HS-27A (cell line): ENCODE measurements at places on chromosomes 4 and X.

DNA sequence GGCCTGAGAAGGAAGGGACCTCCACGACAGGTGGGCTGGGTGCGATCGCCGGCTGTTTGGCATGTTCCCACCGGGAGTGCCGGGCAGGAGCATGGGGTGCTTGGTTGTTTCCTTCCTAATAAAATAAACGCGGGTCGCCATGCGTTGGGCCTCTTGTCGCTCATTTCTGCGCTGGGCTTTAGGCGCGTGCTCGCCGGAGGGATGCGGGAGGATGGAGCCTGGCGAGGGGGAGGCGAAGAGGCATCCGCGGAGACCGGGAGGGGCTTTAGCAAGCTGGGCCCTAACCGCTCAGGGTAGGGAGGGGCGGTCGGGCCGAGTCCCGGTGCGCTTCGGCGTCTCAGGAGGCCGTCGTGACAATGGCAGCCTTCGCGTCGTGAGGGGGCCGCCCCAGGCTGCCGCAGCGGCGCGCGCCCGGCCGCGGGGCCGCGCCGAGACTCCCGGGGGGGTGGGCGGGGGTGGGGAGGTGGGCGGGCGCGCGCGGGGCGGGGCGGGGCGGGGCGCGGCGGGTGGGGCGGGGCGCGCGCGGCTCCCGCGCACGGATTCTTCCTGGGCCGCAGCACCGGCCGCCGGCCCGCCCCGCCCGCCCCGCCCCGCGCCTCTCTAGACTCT lies 476 bp upstream of the GDI1 start:
- no peak for DNase-seq

- DNase-seq, result no peak
Measured at GRCh38 chrX:31483336-31483735, 411.5 kb upstream of the FTHL17 start.

GRCh38 chr4:17618926-17619325 lies 4.5 kb downstream of the MED28 start:
- no peak for DNase-seq

DNA sequence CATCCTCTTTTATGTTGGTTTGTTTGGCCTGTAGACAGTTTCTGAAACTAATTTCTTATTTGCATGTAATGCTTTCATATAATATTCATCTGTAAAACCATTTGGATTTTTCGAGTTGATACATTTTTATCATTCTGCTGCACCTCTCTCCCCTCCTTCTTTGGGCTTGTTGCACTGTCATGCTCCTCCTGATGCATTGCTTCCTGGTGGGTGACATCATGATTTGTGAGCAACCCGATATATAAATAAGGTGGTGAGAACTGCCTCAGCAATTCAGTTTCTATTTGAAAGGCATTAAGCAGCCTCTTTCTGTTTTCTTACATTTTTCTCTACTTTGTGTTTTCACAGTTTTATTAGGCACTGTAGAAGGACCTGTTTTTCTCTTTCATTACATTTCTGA lies 515.7 kb downstream of the RPA4 start:
- DNase-seq, result no peak

GRCh38 chr4:25904748-25905082 lies 9.3 kb upstream of the SMIM20 start:
- no peak for DNase-seq

- DNase-seq, result no peak
Measured at GRCh38 chr4:69078852-69079251, 17.4 kb upstream of the UGT2B7 start.

GRCh38 chr4:105569866-105570236 lies 17.4 kb downstream of the ARHGEF38 start:
- no peak for DNase-seq

GRCh38 chrX:49230500-49231232 lies 2.5 kb downstream of the CACNA1F start:
- DNase-seq, result no peak

DNA sequence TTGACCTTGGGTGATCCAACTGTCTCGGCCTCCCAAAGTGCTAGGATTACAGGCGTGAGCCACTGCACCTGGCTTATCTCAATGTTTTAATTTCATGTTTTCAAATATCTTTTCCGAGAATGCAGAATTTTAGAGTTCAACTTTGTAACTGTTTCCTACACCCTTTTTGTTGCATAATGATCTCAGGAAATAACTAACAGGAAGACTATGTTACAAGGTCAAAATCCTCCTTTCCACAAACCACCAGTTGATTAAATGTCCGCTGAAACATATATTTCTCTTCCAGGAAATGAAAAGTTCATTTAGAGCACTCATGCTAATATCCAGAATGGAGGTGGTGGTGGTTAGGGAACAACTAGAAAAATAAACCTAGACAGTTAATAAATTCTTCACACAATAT lies 377.8 kb downstream of the PPP4R3C start:
- DNase-seq, result no peak

DNA sequence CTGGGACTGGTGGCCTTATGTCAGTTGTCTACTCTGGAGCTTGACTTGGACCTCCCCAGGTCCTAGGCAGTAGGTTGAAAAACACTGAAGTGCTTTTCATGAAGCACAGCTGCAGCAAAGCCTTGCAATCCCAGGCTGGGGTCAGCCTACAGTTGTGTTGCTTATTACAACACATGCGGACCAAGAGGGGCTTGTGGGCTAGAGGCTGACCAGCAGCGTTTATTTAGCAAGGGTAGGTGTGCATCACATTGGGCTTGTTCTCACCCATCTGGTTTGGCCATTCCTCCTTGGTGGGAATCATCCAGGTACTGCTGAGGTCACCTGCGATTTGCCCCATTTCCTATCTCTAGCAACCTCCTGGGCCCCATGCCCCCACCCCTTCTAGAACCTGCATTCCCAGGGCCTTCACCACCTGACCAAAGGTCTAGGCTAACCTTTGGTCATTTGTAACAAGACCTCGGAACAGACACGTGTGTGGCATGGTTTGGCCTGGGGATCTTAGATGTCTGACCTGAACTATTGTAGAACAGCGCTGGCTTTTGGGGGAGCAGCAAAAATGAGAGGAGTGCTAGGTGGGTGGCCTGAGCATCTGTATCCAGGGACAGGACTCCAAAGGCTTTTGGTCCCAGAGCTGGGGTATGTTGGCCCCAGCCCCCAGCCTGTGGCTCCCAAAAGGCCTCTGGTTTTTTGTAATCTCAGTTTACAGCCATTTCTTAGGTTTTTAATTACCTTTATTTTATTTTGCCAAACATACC lies 3.0 kb downstream of the RPL10 start:
- no peak for DNase-seq

- no peak for DNase-seq
Measured at GRCh38 chrX:77446029-77446585, 1.1 kb upstream of the FGF16 start.

DNA sequence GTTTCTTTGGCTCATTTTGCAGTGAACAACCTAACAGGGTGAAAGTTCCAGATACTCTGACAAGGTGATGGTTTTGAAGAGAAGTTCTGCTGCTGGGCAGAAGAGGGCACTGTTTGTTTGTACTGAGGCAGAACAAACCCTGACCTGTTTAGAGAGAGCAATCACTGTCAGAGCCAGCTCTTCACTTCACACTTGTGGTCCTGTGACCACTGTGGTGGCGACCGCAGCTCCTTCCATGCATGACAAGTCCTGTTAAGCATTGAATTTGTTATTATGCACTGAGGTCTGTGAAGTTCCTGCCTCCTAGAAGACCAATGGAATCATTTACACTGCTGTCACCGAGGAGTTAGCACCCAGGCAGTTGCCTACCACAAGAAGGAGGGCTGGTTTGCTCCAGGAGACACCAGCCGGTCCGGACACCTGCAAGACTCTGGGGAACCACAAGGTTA lies 86.6 kb downstream of the ZNF330 start:
- DNase-seq, result peak; percentile 45

- no peak for DNase-seq
Measured at GRCh38 chrX:53186351-53186750, 38.7 kb downstream of the KDM5C start.

DNA sequence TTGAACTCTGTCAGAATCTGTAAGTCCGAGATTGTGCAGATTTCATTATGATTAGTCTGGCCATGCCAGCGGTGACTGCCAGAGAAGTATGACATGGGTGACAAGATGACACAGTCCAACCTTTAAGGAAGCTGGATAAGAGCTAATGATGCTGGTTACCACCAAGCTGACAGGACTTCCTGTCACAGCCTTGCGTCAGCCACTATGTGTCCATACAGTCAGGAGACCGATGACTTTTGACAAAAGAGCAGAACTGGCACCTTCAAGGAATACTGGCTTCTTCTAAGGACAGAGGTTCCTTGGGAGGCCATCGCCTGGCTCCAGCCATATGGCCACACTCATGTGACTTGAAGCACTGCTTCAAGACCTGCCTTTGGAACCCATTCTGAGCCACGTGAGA lies 67.2 kb upstream of the TFDP3 start:
- DNase-seq, result no peak

DNA sequence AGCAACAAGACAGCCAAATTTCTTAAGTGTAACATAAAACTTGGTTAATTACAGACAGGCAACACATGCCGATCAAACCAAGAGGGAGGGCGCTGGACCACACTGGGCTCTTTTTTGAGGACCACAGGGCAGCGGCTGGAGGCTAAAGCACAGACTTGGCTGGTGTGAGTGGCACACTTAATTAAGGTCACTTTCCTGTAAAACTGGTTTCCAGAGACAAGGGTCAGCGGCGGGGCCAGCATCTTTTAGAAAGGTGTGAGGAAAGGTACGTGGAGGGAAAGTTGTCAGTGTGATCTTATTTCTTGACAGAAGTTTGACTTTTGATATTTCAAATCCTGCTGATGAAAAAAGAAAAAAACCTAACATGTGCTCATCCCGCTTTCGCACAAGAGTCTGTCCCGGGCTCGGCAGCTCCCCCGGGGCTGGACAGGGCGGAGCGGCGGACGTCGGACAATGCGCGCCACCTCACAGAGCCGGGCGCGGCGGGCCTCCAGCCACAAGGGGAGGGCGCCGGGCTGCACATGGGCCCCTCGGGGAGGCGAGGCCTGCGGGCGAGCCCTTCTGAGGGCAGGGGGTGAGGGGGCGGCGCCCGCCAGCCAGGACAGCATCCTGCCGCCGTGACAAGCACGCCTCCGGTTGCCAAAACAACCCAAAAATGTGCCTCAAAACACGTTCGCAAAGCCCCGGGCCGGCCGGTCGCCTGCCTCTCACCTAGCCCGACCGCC lies 660 bp upstream of the HSPA4L start:
- DNase-seq, result peak; percentile 24

- DNase-seq, result no peak
Measured at GRCh38 chrX:47481160-47481559, 1.9 kb downstream of the ZNF41 start.

DNA sequence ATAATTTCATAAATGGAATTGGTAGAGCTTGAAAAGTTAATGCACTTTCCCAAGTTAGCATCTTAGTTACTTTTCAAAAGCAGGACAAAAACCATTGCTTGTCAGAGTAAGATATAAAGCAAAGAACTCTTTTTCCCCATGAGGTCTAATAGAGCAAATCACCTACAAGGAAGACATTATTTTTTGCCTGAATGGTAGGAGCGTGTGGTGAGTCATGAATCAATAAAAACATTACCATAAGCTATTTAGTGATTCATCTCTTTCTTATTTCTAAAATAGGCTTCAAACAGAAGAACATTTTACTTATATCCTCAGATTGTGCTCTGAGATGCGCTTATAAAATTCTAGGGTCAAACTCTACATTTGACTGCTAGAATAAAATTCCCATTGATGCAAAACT lies 109.4 kb upstream of the GPRIN3 start:
- DNase-seq, result no peak

- DNase-seq, result no peak
Measured at GRCh38 chrX:124421898-124422655, 75.7 kb downstream of the SH2D1A start.

- no peak for DNase-seq
Measured at GRCh38 chrX:17007134-17007768, 60.8 kb downstream of the REPS2 start.

- no peak for DNase-seq
Measured at GRCh38 chr4:4866866-4867374, 7.5 kb downstream of the MSX1 start.

DNA sequence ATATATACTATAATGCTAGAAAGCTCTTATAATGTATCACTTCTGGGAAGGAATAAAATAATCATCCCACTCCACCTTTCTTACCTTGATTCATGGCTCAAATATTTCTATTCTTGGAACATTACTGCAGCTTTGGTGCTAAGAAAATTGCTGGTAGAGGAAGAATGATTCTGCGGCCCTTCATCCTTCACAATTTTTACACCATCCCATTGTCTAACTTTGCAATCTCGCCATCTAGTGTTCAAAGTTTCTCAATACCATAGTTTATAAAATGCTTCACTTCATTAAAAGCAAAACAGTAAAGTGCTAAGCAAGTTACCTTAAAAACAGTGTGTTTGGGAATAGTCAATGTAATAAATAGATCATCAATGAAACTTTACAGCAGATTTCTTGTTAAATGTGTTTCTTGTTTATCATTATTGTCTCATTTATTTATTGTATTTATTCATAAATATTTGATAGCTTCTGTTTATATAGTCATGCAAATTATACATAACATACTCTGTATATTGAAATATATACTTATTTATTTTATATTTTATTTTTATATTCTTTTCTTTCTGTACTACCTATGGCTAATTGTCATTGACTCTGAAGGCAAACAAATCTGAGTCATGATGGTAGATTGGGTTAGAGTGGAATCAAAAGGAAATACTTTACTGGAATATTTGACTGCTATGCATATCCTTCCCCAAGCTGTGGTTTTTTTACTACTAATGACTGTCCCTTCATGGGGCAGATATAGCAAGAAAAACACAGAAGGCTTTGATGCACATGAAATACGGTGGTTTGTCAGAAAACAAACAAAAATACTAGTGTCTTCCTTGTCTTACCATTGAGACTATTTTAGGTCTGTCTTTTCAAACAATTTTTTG lies 390.7 kb downstream of the MAPK10 start:
- no peak for DNase-seq

GRCh38 chr4:92809381-92809780 lies 505.6 kb downstream of the GRID2 start:
- no peak for DNase-seq

DNA sequence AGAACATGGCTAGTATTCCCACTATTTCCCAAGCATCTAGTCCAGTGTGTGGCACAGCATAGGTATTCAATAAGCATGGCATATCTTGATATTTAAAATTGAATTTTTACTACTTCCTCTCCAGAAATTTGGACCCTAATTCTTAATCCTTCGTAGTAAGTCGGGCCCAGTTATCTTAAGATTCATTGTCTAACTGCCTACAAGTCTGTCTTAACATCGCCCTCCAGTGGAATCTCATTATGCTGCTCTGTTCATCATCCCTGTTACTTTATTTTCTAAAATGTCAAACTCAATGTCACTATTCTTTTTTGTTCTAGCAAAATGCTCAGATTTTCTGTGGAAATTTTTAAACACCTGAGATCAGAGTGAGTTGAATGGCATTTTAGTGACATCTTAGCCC lies 606.2 kb downstream of the KLHL13 start:
- no peak for DNase-seq

- DNase-seq, result no peak
Measured at GRCh38 chr4:1172971-1173757, 781 bp upstream of the SPON2 start.

GRCh38 chr4:118981839-118982381 lies 93.3 kb downstream of the SYNPO2 start:
- peak; percentile 59 for DNase-seq

DNA sequence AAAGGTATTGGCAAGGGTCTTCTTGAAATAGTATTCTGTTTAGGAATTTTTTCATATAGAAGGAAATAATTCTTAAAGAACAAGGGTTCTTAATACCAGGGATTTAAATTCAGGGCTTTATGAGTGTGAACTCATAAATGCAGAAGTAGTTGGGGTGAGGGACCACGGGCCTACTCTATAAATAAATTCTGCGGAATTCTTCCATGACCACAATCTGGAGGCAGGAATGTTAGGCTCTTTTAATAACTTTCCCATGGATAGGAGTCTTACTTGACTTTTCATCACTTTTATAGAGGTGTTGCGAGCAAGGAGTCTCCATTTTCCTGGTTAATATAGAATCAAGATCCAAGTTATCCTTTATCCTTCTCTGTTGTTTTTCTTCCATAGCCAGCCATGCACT lies 76.7 kb upstream of the SLC4A4 start:
- DNase-seq, result no peak
